BJ (cell line): ENCODE measurements at places on chromosomes 11 and 22.

DNA sequence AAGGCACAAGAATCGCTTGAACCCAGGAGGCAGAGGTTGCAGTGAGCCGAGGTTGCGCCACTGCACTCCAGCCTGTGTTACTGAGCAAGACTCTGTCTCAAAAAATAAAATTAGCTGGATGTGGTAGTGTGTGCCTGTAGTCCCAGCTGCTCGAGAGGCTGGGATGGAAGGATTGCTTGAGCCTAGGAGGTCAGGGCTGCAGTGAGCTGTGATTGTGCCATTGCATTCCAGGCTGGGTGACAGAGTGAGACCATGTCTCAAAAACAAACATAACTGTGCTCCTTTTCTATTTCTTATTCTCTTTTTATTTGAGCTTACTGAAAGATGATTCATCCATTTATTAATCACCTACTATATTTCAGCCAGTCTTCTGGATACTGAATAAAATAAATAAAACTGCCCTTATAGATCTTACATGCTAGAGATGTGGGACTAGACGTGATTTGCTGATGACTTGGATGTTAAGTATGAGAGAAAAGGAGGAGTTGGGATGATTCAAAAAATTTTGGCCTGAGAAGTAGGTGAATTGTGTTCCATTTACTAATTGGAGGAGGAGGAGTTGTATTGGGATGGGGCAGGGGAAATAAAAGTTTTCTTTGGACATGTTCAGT lies 18.0 kb downstream of the PAAF1 start:
- no peak for DNase-seq

DNA sequence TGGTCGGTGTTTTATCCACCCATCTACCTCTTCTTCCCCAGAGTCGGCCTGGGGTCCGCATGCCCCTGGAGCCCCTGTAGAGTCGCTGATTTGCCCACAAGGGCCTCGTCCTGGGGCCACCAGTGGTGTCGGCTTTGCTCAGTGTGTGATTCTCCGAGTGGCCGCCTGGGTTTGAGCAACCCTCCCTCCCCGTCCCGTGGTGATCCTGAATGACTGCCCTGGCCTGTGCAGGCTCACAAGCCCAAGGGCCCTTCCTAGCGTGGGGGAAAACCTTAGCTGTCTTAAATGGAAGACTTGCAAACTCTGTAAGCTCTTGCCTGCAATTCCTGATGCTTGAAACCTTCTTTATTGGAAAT lies 128.3 kb downstream of the OSBP2 start:
- DNase-seq: no peak

- no peak for DNase-seq
These were observed 4.0 kb downstream of the CASTOR1 start for GRCh38 chr22:30285176-30285845.

- no peak for DNase-seq
These were observed 34.8 kb upstream of the PSMA1 start for GRCh38 chr11:14554959-14555358.

DNA sequence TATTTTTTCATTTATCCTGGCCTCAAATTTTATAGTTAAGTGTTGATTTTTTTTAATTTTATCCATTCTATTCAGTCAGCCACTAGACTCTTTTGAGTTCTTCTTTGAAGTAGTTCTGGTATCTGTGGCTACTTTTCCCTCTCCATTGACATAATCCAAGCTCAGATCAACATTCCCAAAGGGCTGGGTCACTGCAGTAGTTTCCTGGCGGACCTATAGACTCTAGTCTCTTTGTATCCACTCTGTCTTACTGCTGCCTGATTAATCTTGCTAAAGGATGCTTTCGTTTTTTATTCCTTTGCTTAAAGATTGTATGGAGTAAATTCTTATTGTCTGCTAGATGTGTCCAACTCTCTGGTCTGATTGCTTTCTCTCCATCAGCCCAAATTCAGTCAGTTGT lies 87.6 kb downstream of the UVRAG start:
- DNase-seq: no peak

GRCh38 chr11:21986361-21986760 lies 206.5 kb upstream of the ANO5 start:
- DNase-seq: no peak

GRCh38 chr11:2077061-2077802 lies 62.0 kb downstream of the IGF2 start:
- DNase-seq: peak; percentile 33

GRCh38 chr22:46867106-46867505 lies 104.7 kb downstream of the TBC1D22A start:
- no peak for DNase-seq

- no peak for DNase-seq
These were observed 101.9 kb downstream of the WT1 start for GRCh38 chr11:32333320-32333991.

DNA sequence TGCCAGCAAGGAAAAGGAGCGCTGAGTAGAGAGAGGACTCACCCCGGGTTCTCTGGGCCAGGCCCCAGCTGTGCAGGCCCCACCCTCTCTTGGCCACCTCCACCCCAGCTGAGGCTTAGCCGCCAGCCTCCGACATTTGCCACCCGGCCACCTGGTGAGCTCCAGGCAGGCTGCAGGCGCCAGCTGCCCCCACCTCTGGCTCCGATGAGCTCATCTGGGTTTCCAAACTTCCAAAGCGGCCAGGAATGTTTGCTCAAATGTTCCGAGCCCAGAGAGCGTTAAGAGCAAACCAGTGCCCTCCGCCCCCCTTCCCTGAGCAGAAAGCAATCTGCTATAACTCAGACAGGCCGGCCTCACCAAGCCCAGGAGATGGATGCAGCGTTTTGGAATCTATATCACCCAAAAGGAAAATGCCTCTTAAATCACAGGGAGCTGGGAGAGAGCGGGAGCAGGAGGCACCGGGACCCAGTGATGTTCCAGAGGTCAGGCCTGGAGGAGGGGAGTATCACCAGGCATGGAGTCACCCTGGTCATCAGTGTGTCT lies 9.1 kb upstream of the MN1 start:
- peak; percentile 20 for DNase-seq

DNA sequence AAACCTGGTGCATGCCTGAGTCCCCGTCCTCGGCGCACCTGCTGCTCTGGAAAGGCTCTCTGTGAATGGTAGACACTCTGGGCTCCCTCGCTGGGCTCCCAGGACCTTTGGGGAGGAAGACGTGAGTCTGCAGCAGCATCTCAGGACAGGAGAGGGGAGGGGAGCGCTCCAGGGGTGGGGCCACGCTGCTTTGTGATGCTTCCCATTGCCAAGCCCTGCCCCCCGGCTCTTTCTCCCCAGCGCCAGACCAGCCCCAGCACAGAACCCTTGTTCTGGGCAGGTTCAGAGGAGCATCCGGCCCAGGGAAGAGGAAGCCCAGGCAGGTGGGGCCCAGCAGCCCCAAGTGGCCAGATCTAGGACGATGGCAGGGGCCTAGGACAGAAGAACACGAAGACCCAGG lies 111.2 kb downstream of the BRD1 start:
- DNase-seq: no peak

DNA sequence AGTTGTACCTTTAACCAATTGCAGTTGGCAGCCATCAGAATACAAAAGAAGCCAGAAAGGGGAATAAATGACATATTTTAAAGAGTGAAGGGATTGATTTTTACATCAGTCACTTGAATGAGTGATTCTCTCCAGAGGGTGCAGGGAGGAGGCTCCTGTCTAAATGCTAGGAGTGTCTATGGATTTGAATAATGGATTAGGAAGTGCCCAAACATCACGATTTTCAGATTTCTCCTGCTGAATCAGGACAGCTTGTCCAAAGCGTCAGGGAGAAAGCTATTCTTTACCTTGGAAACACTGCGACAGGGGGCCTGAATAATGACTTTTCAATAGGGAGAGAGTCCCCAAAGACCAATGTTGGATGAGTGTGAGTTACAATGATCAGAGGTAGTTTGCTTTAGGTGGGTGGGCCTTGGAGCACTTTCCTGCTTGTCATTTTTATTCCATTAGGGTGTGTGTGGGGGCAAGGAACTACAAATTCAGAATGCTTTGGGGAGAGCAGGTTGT lies 735.5 kb downstream of the KCNA4 start:
- no peak for DNase-seq
